ENCODE measurements at places on chromosomes 2 and 18. TPM values are rescaled to one million over a fixed set of nuclear protein-coding genes. Genes with fewer than 3 reads are reported as not detected.

GAL3ST2 gene
- 0.31 TPM for total RNA-seq

DNA sequence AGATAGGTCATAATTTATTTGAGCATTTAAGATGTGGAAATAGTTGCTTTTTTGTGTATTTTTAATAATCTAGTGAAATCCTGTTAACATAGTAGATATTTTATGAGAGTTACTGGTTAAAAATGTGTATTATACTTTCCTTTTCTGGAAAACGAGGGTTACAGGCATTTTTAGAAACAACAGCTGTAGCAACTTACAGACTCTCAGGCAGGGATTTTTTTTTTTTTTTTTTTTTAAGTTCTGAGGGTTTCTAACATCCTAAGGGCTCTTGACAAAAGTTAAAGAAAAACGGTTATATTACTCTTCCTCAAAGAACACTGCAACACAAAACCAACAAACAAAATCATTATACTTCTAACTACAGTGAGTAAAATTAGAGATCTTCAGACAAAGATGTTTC is 205.9 kb downstream of the ACKR3 start:
- no peaks in the 10 kb centered on the region for H3K27me3 ChIP-seq
- DNase-seq = no peak
- H3K4me3 ChIP-seq = no peak overlapping the region
- H3K27ac ChIP-seq = no peak overlapping the region
- no peaks in the 10 kb centered on the region for H3K36me3 ChIP-seq
- H3K4me1 ChIP-seq = no peaks in the 10 kb centered on the region

DSC2 gene
- total RNA-seq = 11.8 TPM

- DNase-seq = no peak
- H3K4me3 ChIP-seq = no peak overlapping the region
- no peak overlapping the region for H3K27ac ChIP-seq
- no peaks in the 10 kb centered on the region for H3K27me3 ChIP-seq
- no peaks in the 10 kb centered on the region for H3K4me1 ChIP-seq
Measured at GRCh38 chr2:157158111-157158510, 99.4 kb upstream of the GALNT5 start.

REG3G gene
- 0.22 TPM for total RNA-seq

DNA sequence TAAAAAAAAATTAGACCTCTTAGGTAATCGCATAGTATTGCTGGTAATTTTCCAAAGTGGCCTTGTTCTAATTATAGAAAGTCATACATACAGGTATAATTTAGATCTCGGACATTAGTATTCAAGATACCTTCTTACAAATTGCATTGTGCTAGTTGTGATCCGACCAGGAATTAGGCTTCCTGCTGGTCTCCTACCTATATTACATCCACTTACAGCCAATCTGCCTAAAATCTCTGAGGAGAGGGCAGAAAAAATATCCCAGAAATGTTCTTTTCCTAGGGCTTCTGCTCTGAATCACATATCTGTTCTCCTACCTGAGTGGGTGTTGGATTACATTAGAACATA is 314.7 kb upstream of the GULP1 start:
- no peak for DNase-seq
- H3K27ac ChIP-seq = no peak overlapping the region
- H3K36me3 ChIP-seq = no peaks in the 10 kb centered on the region
- no peak overlapping the region for H3K4me3 ChIP-seq
- no peaks in the 10 kb centered on the region for H3K27me3 ChIP-seq

C2orf66 gene
- not detected for total RNA-seq
